EL (cell line): ENCODE measurements at places on chromosomes 16 and 17.
A peak's percentile ranks its signal among the peaks of the same experiment; 100 is the strongest.

GRCh38 chr16:12516621-12517309, 286.9 kb downstream of the CPPED1 start:
- no peak for DNase-seq

DNA sequence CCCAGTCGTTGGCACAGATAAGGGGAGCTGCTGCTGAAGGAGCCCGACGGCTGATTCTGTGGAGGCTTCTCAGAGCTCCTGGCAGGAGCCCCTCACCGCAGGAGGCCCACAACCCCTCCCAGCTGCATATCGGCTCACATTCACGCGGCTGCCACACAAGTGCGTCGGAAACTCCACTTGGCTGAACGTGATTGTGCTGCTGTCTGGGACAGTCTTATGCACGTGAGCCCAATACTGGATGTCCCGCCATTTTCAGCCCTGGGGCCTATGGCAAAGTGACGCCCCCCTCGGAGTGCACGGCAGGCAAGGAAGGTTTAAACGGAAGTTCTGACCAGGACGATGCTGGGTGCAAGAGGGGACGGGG, 8.7 kb upstream of the PITPNA start:
- no peak for DNase-seq

DNA sequence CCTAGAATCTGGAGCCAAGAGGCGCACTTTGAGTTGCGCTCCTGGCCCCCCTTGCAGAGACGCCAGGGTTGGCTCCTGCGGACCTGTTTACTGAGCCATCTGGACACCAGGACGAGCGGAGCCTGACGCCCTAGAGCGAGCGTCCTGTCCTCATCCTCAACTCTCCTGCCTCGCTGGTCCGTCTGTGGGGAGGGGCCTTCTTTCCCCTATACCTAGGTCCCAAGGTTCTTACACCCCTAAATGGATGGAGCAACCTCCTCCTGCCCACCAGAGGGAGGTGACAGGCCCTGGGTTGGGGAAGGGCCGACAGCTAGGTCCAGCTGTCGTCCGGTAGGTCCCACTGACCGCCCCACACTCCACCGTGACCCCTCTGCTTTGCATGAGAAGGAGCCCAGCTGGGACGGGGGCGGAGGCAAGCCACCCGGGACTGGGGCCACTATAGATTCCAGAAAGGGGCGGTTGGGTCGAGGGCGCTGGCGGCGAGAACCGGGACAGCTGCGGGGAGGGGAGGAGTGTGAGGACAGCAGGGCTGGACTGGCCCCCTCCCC, 3.1 kb upstream of the LHX1 start:
- no peak for DNase-seq

DNA sequence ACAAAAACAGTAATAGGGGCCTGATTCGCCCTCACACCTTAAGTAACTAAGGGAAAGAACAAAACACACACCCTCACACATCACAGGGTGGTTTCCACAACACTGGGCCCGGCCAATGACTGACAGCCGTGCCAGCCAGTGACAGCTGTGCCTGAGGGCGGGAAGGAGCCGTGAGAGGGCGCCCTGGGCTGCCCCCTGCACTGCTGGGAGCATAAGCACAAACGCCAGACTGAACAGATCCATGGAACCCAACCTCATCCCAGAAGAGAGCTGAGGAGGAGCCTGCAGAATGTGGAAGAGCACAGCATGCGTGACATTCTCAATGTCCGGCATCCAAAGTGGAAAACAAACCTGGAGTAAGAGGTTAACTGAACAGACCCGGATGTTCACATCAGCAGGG, 16.0 kb downstream of the CSNK1D start:
- no peak for DNase-seq

DNA sequence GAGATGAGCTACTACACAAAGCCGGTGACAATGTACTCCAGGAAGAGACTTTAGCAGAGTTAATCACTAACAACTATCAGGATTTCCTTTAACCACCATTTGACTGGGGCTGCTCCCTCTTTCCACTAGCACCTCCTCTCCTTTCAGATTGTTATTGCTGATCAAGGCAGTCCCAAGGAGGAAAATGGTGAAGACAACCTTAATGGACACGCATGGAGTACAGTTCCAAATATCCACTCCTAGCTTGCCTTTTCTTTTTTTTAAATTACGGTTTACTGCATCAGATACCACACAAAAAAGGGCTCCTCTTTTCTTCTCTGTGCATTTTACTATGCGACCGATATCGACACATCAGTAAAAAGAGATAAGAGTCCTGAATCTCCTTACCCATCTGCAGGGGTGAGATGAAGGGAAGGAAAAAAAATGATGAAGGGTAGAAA, 30.9 kb downstream of the FAM222B start:
- DNase-seq: peak; percentile 37

DNA sequence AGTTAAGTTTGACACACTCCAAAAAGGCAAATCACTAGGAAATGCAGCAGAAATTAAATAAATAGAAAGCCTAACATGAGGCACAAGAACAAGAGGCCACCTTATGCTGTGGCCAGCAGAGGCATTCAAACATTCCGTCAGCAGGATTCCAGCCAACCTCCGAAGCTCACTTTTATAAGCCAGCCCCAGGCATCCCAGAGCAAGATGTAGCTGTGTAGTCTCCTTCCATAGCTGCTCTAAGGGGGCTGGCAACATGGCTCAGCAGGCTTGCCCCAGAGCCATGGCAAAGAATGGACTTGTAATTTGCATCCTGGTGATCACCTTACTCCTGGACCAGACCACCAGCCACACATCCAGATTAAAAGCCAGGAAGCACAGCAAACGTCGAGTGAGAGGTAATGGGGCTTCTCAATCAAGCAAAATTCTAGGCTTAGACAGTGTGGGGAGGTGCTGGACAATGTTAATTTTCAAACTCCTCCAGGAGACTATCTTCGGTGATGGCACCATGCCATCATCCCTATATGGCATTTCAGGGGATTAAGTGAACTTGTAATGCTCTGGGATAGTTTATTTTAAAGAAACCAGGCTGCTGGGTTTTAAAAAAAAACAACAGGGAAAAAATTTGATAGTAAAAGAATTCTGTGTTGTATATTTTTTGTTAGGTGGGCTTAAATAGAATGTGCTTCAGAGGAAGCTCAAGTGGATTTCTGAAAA, at the start of gene CLEC3A:
CLEC3A (plus strand) TSS at position 202 of the 714 bp plus-strand sequence; CDS start at position 281, 79 bp downstream.
- no peak for DNase-seq
